ENCODE measurements at places on chromosomes 4 and X.
A peak's percentile ranks its signal among the peaks of the same experiment; 100 is the strongest.

- DNase-seq: no peak
Measured at GRCh38 chrX:16517039-16517605, 132.8 kb upstream of the S100G start.

DNA sequence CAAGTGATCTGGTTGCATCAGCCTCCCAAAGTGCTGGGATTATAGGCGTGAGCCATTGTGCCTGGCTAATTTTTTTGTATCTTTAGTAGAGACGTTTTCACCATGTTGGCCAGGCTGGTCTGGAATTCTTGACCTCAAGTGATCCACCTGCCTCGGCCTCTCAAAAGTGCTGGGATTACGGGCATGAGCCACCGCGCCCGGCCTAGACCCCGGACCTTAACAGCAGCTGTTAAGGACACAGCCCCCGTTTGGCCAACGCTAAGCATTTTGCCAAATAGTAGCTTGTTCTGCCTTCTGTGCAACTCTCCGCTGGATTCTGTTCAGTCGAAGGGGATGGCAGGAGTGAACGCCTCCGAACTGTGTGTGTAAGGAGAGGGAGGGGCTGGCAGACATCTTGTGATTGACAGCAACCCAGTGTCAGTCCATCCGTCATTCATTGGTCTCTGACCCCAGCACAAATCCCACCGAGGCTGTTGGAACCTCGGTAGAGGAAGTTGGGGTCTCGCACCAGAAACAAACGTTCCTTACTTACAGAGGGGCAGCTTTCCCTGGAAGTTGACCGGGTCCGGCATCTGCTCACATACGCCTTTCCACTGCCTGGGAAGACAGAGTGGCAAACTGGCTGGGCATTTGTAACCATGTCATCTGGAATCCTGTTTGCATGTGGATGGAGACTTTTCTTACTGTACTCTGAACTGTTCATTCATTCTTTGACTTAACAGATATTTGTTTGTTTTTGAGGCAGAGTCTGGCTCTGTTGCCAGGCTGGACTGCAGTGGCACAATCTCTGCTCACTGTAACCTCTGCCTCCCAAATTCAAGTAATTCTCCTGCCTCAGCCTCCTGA lies 69.4 kb downstream of the TRAPPC11 start:
- no peak for DNase-seq

DNA sequence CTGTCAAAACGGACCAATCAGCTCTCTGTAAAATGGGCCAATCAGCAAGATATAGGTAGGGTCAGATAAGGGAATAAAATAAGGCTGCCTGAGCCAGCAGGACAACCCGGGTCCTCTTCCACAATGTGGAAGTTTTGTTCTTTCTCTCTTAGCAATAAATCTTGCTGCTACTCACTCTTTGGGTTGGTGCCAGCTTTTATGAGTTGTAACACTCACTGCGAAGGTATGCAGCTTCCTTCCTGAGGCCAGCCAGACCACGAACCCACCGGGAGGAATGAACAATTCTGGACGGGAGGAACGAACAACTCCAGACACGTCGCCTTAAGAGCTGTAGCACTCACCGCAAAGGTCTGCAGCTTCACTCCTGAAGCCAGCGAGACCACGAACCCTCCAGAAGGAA lies 287.8 kb downstream of the RAPGEF2 start:
- no peak for DNase-seq

DNA sequence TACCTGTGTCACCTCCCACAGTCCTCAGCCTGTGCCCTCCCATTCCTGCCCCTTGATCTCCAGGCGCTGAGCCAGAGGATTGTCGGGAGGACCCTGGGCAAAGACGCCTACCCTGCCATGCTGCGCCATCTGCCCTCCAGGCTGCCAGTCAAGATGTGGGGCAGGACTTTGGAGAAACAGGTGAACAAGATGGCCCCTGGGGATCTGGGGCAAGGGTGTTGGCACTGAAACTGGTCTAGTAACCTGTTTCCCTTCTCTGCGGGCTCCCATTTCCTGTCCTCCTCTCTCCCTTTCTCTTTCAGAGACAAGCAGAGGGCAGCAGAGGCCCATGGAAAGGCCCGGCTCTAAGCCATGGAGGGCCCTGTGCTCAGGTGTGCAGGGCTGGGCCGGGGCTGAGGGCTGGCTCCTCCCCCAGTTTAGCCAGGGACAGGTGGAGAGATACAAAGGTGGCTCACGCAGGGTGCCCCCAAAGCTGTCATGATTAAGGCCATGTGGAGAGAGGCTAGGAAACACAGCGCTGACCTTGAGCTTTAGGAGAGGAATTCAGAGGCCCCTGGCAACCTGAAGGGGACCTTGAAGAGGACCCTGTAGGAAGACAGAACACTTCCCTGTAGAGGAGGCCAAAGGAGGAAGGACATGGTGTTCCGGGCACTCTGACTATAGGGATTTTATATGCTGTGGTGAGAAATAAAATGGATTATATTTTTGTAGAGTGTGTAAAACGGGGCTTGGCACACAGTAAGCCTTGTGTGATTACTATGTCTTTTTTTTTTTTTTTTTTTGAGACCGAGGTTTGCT lies at the start of gene GLOD5:
Gene GLOD5 (plus strand): TSS at position 74 of the 798 bp plus-strand sequence. CDS start 44 bp downstream, at position 118.
- DNase-seq: peak; percentile 39

GRCh38 chrX:114051667-114052315 lies 532.1 kb upstream of the HTR2C start:
- no peak for DNase-seq

DNA sequence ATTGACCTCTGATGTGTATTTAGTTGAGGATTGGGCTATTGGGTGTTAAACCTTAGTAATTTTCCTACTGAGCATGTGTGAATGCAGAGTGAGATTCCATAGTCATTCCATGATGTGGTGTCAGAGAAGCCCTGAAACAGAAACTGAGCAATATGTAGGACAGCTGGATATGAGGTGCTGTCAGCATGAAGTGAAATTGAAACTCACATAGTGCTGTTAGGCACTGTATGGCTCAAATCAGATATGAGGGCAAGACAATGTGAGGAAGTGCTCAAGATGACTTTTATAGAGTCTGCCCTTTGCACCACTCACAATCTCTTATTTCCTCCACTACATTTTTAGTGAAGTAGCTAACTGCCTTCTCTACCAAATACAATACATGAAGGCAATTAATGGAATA lies 188.3 kb downstream of the SH3BGRL start:
- no peak for DNase-seq

GRCh38 chr4:2799224-2799911 lies 6.5 kb downstream of the SH3BP2 start:
- DNase-seq: no peak

GRCh38 chr4:140222171-140222570 lies 68.2 kb upstream of the MAML3 start:
- peak; percentile 19 for DNase-seq

DNA sequence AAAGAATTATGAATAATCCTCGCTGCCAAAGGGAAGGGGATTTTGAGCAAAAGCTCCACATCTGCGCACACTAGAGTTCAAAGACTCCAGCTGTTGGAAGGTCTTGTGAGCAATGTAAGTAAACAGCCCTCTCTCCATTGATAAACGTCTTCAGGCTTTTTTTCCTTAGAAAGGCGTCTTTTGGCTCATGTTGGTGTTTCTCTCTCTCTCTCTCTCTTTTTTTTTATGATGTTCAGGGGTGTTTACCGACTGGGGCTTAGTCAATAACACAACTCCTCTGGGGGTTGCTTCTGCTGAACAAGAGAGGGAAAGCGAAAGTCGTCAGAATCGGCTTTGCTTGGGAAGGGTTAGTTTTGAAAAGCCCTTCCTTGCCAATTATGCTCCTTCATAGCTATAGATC lies 53.2 kb upstream of the C1QTNF7 start:
- no peak for DNase-seq

DNA sequence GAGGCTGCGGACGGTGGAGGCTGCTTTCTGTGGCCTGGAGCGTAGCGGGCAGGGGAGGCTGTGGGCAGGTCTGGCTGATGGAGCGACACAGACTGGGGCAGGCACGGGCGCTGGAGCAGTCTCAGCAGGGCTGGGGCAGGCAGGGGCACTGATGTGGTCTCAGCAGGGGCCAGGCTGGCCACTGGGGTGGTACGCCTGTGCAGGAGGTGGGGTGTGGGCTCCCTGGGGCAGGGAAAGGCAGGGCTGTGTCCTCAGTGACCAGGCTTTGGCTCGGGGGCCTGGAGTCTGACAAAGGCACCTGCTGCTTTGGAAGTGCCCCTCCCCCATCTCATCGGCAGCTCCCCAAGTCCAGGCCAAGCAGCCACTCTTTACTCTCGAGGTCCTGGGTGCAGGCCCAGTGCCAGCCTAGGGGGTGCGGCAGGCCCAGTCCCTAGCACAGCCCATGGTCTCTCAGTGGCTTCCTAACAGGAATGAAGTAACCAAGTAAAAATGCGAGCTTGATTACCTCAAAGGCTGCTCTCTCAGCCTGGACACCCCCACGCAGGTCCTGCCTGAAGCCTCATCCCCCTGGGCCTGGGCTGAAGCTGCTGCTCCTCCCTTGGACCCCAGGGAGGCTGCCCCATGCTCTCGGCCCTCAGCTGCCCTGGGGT lies 55.5 kb downstream of the ADRA2C start:
- DNase-seq: no peak

DNA sequence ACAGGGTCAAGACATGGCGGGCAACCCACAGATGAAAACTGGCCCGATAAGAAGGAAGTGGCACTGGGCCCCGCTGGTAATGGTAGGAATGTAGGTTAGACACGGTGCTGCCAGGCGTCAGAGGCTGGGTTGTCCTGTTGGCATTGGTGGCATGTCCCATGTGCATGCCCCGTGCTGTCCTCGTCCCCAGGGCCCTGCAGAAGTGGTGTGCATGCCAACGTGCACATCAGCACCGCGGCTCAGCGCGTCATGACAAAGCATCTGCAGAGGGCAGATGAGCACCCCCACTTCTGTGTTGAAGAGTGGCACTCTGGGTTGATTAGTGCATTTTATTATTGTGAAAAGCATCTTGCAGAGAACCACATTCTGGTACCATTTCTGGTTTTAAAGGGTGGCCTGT lies 35.6 kb downstream of the NELFA start:
- no peak for DNase-seq

- DNase-seq: no peak
Measured at GRCh38 chrX:50381729-50382415, 88.8 kb downstream of the DGKK start.

GRCh38 chrX:146451136-146451535 lies 358.4 kb upstream of the CXorf51B start:
- DNase-seq: no peak

GRCh38 chrX:119158226-119158625 lies 30.6 kb upstream of the KIAA1210 start:
- DNase-seq: no peak

- no peak for DNase-seq
Measured at GRCh38 chrX:140064993-140065392, 99.7 kb upstream of the CXorf66 start.

- DNase-seq: no peak
Measured at GRCh38 chr4:38560340-38560739, 103.7 kb upstream of the KLF3 start.

- DNase-seq: no peak
Measured at GRCh38 chr4:173443121-173443520, 44.2 kb upstream of the SCRG1 start.

DNA sequence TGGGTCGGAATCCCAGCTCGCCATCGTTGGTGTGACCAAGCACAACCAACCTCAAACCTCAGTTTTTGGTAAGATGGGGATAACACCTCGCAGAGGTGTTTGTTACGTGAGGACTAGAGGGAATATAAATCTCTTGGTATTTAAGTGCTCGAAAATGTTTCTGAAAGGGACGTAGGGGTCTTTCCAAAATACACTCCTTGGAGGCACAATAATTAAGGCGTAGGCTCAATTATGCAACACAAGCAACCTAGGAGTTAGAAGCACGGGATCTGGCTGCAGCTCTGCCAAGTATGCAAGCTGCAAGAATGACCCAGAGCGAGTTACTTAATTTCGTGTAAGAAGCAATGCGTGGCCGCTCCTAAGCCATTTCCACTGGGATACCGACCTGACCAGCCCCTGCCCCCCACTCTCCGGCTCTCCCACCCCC lies 552 bp downstream of the ADH5 start:
- peak; percentile 40 for DNase-seq

DNA sequence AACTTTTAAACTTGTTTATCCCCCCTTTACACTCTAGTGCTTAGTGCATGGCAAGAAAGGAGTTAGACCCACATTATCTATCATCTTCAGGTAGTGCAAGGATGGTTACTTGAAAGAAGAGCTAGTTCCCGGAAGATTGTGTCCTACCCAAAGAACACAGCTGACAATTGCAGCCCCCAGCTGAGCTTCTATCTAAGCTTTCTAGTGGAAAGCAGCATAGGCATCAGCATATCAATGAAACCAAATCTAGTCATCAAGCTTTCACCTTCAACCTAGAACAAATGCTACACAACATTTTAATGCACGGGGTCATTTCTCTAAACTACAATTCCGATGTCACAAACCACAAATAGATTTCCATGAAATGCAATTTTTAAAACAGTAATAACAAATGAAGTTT lies 88.9 kb upstream of the TFDP3 start:
- DNase-seq: no peak

- DNase-seq: no peak
Measured at GRCh38 chr4:80219301-80220025, 22.2 kb downstream of the PRDM8 start.

- no peak for DNase-seq
Measured at GRCh38 chr4:112982680-112983079, 66.8 kb upstream of the ANK2 start.

DNA sequence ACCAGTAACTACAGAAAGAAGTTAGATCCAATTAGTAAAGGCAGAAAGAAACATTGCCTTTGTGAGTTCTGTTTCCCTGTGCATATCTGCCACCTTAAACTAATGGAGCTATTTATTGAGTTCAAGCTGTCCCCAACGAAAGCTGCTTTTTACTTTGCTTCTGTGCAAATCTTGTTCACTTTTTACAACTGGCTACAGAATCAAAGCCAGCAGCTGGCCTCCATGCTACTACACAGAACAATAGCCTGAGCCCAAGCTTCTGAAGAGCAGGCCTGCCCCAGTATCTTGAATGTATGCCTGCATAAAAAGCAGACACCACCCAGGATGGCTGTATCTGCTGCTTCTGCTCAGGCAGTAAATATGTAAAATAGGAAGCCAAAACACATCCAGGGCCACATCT lies 28.1 kb downstream of the ANK2 start:
- no peak for DNase-seq

DNA sequence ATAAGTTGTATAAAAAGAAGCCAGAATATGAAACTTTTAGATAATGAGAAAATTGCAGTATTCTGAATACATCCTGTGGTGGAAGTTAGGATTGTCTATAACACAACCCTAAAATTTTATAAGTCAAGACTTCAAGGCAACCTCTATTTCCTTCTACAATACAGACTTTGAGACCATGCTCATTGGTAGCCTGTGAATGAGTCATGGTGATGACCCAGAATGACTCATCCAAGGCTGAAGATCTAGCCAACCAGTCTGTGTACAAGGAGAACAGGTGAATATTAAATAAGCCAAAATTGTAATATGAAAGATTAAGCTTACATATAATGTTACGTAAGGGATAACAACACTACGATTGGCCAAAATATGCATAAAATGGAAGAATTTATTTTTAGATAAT lies 475.9 kb upstream of the GALNT7 start:
- DNase-seq: no peak

GRCh38 chr4:83772685-83773084 lies 236.8 kb downstream of the GPAT3 start:
- DNase-seq: no peak

- DNase-seq: no peak
Measured at GRCh38 chr4:56251556-56251955, 135.7 kb downstream of the AASDH start.
